WERI-Rb-1 (cell line): ENCODE measurements at places on chromosomes 13 and 19.
A peak's percentile ranks its signal among the peaks of the same experiment; 100 is the strongest.

GRCh38 chr19:2607712-2608601 lies 94.5 kb downstream of the GNG7 start:
- DNase-seq: no peak

DNA sequence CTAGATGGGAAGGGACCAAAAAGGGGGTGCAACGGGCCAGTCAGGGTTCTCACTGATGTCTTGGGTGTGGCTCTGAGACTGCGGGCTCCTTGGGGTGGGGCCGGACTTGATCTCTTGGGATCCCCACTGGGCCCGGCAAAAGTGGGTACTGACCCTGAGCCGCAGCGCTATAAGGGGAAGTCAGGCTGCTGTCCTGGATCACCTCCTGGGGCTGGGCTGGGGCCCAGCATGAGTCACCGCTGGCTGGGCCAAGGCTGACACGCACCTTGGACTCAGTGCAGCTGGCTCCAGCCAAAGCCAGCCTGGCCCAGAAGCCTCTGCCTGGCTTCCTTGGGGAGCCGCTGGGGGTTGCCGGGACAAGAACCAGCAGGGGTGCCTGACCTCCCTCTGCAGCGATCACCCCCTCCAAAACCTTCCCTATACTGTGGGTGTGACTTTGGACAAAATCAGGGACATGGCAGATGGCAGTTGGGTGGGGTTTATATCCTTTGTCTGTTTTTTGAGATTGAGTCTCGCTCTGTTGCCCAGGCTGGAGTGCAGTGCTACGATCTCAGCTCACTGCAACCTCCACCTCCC lies 617 bp upstream of the IQCN start:
- peak; percentile 34 for DNase-seq

DNA sequence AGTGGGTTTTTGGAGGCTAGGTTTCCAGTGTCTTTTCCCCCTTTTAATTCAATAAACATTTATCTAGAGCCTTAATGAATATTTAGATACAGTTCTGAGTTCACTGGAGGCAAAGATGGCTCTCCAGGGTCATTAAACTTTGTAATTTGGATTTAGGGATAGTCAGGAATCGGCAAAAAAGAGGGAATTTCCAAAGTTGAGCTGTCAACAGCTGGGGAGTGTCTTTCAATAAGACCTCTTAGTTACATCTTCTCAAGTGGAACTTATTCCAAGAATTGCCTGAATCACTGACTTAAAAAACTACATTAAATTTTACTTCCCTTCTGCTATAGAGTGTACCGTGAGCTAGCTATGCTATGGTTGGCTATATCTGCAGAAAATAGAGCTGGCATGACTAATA lies 2.0 kb downstream of the LRCH1 start:
- no peak for DNase-seq

DNA sequence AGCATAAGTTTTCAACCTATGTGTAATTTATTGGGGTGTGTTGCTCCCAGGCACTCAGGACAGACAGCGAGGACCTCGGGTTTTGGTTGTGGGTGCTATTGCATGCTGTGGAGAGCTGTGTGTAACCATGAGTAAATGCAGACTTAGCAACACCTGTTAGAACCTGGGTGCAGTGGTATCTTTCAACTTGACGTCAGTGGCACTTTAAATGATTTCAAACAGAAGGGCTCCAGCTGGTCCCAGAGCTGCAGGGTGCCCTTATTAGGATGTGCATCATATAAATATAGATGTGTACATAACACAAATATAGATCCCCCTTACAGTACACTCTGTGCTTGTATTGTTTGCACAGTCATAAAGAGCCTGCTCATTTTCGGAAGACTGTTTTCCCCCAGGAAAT lies 228.3 kb upstream of the IRS2 start:
- no peak for DNase-seq

GRCh38 chr19:53504885-53505284 lies 33.1 kb upstream of the ZNF331 start:
- no peak for DNase-seq

DNA sequence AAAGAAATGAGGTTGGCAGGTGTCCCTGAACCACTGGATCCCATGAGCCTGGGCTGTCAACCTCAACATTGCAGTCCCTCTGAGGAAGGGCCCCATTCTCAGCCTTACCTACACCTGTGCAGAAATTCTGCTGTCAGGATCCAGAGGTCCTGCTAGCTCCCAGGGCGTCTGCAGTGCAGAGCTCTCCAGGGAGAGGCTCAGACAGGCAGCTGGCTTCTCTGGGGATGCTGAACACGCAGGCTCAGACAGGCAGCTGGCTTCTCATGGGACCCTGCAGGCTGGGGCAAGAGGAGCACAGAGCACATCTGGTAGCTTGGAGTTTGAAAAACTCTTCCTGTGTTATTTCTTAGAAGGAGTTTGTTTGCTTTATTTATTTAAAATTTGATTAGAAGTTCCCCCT lies 50.9 kb downstream of the TMEM255B start:
- no peak for DNase-seq

DNA sequence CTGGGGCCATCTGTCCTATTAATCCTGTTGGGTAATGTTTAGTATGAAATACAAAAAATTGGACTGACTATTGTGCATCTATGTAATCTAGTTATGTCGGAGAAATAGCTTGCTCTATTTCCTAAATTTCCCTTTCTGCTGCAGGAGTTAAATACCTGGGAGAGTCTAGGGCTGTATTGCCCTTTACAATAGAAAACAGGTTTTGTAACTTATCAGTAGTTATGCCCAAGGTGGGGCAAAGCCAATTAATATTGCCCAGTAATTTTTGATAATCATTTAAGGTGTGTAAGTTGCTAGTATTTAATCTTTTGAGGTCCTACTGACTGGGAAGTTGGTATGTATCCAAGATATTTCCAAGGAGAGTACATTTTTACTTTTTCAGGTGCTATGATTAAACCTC lies 838.1 kb downstream of the DACH1 start:
- no peak for DNase-seq

DNA sequence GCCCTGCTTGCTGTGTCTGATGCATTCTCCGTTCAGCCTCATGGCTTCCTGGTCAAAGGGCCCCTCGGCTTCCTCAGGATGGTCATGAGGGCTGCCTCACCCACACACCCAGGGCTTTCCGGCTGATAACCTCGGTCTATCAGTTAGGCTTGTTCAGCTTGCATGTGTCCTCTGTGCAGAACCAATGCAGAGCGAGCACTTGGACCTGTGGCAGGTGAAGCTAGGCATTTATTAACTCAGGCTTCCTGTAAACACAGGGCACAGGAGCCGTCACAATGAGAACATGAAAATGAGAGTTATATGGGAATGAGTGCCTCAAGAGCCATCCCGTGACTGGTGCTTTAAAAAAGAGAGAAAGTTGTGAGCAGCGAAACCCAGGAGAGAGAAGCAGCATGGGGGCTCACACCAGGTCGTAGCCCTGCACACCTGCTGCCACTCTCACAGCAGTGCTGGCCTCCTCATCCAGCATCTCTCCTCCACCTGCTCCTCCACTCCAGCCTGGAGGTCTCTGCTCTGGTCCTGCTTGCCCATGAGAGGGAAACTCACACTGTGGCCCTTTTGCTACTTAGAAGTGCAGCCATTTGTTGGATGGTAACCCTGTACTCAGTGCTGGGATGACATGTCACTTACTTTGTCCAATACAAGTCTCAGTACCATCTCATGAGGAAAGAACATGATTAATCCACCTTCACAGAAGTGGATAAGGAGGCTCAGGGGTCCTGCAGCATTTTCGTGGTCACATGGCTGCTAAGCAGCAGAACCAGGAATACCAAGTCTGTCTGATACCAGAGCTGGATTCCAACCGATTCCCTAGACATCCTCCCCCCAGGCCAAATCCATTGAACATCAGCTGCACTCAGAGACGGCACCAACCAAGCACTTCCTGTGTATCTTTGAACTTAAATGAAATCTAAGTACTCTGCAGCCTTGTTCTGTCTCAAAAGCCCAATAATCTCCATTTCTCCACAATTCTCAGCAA lies 50.5 kb upstream of the IRS2 start:
- no peak for DNase-seq

DNA sequence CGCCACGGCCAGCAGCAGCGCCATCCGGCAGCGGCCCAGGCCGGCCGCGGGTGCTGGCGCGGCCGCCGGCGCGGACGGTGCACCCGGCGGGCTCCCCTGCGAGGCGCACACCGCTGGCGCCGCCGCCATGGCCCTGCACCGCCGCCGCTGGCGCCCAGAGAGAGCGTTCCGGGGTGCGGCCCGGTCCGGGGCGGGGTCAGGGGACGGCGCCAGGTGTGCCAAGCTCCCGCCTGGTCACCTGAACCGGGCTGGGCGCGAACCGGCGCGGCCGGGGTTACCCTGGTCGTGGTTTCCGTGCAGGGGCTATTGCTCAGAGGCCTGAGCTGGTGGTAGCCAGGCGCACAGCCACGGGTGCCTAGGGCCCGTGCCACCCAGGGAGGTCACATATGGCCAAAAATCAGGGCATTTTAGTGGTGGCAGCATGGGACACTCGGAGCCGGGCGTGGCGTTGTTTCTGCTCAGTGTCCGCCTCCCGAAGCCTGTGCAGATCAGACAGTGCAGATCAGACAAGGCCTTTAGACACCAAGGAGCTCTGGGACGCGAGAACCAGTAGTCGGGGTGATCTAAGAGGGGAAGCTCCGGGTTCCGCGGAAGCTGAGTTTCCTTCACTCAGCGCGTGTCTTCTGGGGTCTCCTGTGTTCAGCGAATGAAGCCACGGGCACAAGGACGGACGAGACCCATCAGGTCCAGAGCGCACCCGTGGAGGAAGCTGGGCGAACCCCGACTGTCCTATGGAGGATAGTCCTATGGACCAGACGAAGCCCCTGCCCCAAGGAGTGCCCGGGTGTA lies at the start of gene TMEM238:
Gene TMEM238 (minus strand): TSS at position 162 of the 789 bp plus-strand sequence. CDS start 33 bp downstream, at position 129.
- DNase-seq: no peak

DNA sequence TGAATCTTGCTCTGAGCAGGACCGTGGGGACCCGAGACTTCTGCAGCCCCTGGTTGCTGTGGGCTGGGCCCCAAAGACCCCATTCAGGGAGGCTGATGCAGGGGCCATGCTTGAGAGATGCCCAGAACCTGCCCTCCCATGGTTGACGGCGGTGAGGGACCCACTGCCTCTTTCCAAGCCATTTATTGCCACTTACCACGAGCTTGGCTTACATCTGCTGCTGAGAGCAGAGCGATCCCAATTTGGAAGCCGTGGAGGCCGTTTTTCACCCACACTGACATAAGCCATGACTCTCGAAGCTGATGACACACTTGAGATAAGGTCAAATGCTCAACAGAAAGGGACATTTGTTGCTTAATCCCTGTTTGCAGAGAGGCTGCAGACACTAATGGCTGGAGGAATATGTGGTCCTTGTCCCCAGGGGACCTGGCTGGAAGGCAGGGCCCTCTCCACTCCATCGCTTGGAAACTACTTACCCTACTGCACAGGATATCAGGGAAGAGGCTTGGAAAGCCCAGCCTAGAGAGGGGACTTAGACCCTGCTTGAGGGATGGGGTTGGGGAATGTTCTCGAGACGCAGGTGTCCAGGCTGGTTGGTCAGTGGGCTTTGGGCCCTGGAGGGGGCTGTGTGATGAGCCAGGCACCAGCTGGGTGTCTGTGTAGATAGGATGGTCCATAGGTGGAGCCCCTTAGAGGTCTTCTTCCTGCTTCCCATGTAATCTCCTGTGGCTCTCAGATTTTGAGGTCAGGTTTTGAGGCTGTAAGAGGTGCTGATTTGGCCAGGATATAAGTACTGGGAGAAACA lies 15.3 kb downstream of the ZNF536 start:
- peak; percentile 25 for DNase-seq

DNA sequence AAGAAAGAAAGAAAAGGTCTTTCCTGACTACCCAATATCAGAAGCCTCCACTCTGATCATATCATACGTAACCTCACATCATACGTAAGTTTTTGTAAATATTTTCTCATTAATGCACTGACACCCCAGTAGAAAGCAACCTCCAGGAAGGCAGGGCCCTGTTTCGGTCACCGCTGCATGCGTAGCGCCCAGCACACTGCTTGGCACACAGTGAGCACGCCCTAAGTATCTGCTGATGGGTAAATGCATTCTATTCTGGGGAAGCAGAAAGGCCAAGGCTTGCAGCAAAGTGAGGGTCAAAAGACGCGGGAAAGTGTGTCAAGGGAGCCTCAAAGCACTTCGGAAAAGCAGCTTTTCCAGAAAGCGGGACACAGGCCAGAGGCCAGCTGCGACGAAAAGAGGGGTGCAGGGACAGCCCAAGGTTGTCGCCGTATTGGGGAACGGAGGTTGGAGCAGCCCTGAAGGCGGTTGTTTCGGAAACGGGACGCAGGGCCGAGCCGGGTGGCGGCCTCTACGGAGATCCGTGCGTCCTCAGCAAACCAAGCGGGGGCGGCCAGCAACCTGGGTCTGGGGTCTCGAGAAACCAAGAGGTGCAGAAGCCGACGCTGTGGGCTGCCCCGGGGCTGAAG lies 463 bp downstream of the SUGP1 start:
- no peak for DNase-seq

- DNase-seq: no peak
Observed at GRCh38 chr19:18301718-18302111, 20.3 kb upstream of the JUND start.

DNA sequence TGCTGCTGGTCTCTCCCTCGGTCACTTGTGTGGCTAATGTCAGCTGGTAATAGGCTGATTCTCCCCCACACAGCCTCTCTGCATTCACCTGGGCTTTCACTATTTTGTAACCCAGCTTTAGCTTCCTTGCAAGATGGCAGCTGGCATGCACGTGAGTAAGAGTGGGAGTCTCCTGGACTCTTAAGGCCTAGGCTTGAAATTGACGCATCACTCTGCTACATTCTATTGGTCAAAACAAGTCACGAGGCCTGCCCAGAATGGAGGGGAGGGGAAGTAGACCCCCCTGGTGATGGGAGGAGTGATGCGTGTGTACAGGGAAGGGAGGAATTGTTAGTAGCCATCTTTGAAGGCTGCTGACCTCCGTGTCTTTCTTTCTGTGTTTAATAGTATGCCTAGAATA lies 24.9 kb upstream of the PNMA8B start:
- no peak for DNase-seq

- no peak for DNase-seq
Observed at GRCh38 chr13:44407891-44408290, 34.3 kb downstream of the SERP2 start.

GRCh38 chr13:30082391-30082790 lies 225.0 kb downstream of the KATNAL1 start:
- no peak for DNase-seq

- DNase-seq: no peak
Observed at GRCh38 chr13:71395053-71395452, 472.0 kb downstream of the DACH1 start.

GRCh38 chr19:5495792-5496191 lies 40.6 kb downstream of the ZNRF4 start:
- no peak for DNase-seq
